ENCODE measurements at places on chromosomes 3 and 15.
A peak's percentile ranks its signal among the peaks of the same experiment; 100 is the strongest.

- peak; percentile 74 for DNase-seq
Measured at GRCh38 chr3:114093596-114093995, 37.1 kb downstream of the QTRT2 start.

DNA sequence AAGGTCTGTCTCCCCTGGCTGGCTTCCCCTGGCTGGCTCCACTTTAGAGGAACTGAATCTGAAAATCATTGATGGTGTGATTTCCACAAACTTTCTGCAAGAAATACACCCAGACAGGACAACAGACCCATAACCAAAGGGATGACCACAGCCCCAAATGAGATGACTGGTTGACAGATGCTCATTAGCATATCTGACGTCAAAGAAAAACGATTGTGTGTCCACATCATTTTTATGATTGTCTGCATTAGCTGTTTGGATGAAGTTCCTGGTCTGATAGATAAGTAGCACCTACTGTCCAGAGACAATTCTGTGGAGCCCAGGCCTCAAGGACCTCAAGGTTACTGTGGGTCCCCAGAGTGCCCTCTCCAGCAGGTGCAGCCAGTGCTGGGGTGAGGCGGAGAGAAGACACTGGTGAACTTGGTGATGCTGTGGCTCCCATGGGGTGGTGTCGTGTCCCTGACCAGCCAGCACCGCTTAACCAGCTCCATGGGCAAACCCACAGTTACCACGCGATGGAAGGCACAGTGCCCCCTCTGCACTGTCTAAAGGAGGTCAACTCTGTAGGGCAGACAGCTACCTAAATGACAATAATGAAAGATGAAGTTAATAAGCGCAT lies 127.4 kb downstream of the NSMCE3 start:
- no peak for DNase-seq

DNA sequence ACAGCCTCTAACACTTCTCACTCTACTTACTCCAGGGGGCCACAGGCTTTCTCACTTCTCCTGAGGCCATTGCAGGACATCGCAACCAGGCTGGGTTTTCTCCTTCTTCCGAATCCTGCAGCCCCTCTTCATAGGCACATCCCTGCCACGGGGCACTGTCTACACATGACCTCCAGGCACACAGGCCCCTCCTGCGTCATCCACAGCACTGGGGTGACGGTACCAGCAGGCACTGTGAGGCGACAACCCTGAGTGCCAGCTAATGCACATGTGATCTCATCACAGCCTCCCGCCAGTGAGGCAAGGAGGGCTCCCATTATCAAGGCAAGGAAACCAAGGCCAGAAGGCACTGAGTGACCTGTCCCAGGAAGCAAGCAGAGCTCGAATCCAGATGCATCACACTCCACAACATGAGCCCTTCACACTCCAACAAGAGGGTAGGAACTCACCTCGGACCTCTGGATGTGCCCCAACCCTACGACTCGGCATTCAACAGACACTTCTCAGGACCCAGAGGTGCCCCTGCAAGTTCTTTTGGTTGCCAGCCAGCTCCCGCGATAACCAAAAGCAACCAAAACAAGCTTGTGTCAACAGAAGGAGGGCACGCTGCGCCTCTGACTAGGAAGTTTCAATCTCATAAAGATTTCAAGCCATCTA lies 16.7 kb downstream of the FAM174B start:
- DNase-seq, result no peak

DNA sequence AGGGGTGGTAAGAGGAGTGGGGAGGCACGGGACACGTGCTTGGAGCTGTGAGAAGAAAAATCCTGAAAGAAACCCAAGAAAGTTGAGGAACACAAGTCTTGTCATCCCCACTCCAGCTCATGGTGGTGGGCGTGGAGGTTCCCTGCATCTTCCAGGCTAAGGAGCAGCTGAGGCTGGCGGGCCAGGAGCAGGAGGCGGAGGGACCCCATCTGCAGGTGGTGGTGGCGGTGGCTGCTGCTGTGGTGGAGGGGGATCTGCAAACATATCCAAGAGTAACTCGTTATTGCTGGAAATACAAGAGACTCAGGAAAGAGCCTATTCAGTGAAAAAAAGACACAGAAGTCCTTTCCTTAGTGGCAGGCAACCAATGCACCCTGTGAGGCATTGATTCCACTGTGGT lies 9.4 kb upstream of the CSPG5 start:
- no peak for DNase-seq

- no peak for DNase-seq
Measured at GRCh38 chr15:96182736-96183513, 147.6 kb upstream of the NR2F2 start.

All from AG08396 (cell line).